ENCODE measurements at places on chromosomes 3 and 15. TPM values are rescaled to one million over a fixed set of nuclear protein-coding genes. Genes with fewer than 3 reads are reported as not detected.

Gene ABI3BP
- 0.32 TPM for total RNA-seq

Gene CACNA2D3
- total RNA-seq: not detected

Gene CHRFAM7A
- total RNA-seq: not detected

Gene ACTRT3
- total RNA-seq: 0.19 TPM

Gene IMP3
- total RNA-seq: 66.5 TPM

Gene XCR1
- not detected for total RNA-seq

Gene CPN2
- not detected for total RNA-seq

Gene SUSD5
- total RNA-seq: not detected

GRCh38 chr15:51030649-51031316 lies 63.9 kb downstream of the TNFAIP8L3 start:
- DNase-seq: no peak

DNA sequence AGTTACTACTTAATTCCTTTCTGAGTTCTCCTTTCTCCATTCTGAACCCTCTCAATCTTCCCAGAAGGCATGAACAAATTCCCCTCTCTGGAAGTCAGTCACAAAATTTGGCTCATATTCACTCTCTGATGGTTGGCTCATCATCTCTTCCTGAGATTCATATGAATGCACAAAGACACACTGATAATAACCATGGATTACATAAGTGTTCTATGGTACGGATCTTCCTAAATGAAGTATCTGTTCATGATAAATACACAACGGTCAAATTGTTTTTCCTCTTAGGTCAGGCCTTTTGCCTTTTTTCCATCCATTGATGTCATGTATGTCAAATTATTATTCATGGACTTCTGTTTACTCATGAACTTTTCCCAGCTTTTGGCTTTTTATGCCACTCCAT lies 162.6 kb downstream of the P2RY1 start:
- DNase-seq: no peak

DNA sequence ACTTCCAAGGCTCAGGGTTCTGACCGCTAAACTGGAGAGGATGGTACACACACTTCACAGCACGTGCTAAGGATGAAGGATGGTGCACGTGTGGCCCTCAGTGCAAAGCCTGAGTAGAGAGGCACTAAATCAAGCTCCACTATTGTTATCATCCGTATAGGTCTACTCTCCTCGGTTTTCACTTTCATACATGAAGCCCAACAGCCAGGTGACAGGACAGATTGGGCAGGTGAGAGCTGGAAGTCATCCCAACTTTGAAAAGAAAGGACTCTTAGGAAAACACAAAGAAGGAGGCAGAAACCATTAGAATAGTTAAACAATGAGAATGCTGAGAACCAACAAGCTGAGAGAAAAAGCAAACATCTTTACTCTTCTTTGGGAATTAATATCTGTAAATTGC lies 21.1 kb downstream of the MAGI1 start:
- DNase-seq: no peak

DNA sequence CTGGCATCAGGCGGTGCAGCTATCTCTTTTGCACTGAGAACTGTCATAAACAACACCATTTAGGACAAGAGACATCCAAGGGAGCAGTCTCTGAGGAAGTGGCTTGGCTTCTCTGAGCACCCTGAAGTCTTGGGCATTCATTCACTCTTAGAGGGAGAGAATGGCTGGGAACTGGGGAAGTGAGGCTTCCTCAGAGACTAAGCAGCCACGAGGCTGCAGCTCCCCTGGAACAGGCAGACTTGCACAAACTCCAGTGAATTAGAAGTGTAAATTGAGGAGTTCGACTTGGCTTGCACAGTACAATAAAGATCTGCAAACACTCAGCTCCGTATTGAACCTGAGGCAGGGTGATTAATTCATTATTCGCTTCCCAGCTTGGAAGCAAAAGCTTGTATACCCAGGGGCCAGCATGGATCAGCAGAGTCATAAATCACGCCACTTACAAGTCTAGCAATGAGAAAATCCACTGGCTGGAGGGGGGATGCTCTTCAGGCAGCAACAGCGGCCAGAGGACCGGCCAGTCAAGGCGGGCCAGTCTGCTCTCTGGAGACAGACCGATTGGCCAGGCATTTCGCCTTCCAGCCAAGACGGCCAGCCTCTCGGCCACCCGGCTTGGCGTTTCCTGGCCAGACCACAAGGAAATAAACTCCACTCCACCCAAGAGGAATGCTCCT lies 118.8 kb upstream of the ADPGK start:
- DNase-seq: no peak

DNA sequence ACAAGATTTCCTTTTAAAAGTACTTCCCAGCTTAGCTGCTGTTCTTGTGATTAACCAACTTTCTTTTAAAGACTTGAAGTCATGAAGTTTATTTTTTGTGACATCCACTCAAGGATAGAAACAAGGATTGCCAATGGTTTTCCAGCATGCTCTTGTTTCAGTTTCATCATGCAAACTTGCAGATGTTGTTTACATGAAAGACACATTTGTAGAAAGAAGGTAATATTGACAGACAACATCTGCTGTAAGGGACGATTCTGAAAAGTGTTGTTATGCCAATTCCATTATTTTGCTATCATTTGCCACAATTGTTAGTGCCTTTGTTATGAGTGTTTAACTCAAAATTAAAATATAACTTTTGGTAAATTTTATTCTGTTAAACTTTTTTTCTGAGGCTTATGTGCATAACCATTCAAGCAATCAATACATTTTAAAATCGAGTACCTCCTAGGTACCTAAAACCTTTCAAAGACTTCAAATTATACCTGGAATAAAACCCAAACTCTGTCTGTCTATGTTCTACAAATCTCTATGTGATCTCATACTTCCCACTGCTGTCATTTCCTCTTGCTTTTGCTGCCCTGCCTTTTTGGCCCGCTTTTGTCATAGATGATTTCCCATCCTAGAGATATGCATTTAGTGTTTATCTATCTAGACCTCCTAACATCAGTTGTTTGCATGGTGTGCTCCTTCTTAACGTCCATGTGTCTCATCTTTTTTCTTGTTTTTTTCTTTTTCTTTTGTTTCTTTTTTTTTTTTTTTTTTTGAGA lies 630.4 kb downstream of the NR2F2 start:
- DNase-seq: no peak

GRCh38 chr3:177039490-177040274 lies 157.6 kb downstream of the TBL1XR1 start:
- DNase-seq: no peak

GRCh38 chr3:125319765-125320164 lies 55.4 kb downstream of the ZNF148 start:
- no peak for DNase-seq

DNA sequence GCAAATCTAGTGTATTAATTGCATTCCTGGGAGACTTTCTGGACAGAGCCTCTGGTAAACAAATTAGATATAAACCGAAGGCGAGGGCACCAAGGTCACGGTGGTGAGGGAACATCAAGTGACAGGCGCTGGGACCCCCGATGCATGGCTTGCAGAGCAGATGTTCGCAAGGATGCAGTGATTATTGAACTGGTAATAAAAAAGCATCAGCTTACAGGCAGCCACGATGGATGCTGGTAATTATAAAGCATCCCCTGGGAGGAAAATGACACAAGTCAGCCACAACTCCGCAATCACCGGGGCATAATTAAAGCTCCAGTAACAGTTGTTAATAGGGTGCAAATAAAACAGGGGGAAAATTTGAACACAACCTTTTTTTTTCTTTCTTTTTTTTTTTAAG lies 231.1 kb upstream of the DPH6 start:
- no peak for DNase-seq

DNA sequence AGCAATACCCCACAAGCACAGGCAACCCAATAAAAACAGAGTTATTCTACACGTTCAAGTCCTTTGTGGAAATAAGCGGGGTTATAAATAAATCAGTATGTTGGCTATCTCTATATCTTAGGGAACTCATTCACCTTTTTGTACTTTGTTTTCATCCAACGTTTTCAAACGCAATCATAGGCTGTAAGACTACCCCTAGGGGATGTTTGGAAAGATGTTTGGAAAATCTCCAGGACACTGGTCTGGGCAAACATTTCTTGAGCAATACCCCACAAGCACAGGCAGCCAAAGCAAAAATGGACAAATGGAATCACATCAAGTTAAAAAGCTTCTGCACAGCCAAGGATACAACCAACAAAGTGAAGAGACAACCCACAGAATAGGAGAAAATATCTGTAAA lies 70.1 kb downstream of the CLDN11 start:
- no peak for DNase-seq

DNA sequence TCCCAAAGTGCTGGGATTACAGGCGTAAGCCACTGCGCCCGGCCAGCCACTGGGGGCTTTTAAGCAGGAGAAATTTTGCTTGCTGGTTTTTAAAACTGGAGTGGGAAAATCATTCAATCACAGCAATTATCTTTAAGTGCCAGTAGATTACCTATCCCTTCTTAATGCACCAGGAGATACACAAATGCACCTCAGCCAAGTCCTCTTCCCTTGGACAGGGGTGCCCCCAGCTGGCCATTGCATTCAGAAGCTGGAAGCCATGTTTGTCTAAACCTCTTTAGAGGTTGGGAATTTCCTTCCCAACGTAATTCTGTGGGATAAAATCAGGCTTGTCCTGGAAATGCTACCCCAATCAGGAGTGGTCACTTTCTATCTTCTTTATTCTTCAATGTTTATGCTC lies 26.6 kb downstream of the MIX23 start:
- no peak for DNase-seq

DNA sequence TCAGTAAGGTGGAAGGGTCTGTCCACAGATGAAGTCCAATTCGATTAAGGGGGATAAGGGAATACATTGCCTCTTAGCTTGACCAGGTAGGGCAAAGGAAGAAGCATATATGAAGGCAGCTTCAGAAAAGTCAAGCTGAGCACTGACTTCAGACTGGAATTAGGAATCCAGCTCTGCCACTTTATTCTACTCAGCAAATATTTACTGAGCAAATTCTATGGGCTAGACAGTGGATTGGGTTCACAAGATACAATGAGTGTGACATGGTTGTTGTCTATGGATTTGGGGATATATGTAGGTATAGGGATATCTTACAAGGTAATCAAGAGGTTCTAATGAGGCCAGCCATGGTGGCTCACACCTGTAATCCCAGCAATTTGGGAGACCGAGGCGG lies 526 bp downstream of the ADIPOQ start:
- DNase-seq: no peak

DNA sequence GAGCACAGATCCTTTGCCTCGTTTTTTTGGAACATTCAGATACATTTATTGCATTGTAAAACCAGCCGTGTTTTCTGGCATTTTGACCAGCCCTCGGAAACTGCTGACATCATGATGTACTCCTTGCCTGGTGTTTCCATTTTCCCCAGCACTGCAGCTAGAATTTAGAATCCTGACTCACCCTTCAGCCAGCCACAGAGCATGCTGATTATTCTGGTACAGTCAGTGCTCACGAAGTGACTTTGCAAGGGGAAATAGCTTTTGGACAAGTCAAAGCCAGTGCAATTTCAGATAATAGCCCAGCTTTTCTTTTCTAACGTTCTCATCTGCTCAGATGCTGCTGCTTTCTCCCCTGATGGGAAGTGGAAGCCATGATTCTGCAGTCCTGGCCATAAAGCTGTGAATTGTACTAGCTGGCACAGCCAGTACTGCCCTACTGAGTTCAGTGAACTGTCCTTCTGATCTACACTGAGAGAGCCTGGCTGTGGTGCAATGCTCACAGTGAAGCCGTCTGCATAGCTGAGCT lies 12.1 kb upstream of the CNBP start:
- DNase-seq: no peak

GRCh38 chr3:153163756-153164550 lies 1.9 kb downstream of the RAP2B start:
- no peak for DNase-seq

- DNase-seq: no peak
Measured at GRCh38 chr15:43237842-43238470, 17.1 kb upstream of the EPB42 start.

DNA sequence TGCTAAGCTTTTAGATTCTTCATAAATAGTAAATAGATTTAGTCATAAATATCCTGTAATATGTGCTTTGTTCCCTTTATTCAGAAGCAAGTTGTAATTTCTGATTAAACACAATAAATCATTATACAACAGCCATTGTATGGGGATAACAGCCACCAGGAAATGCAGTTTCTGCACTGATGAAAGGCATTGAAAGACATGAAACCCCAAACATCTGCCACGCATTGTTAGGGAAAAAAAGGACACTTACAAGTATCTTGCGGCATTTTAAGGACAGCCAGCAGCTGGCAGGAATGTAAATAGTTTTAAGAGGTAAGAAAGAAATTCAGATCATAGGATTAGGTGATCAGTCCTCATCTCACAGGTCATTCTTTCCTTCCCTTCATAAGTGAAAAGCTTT lies 801.1 kb upstream of the LMCD1 start:
- DNase-seq: no peak

GRCh38 chr3:12470111-12470510 lies 14.2 kb upstream of the TSEN2 start:
- no peak for DNase-seq

- no peak for DNase-seq
Measured at GRCh38 chr15:82750831-82751180, 41.1 kb upstream of the AP3B2 start.

DNA sequence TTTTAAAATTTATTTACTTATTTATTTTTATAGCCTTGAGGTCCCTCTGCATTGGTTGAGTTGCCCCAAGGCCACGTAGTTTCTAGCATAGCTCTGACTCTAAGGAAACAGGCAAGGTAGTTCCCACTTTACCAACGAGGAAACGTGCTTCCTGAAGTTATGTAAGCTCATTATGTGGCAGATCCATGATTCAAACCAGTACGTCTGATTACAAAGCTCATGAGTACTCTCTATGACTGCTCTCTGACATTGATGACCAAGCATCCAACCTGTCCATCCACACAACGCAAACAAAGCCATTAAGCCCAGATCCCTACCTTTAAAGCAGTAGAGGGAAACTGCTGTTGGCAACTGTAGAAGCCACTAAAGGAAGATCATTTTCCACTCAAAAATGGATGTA lies 25.6 kb downstream of the WWTR1 start:
- DNase-seq: no peak

DNA sequence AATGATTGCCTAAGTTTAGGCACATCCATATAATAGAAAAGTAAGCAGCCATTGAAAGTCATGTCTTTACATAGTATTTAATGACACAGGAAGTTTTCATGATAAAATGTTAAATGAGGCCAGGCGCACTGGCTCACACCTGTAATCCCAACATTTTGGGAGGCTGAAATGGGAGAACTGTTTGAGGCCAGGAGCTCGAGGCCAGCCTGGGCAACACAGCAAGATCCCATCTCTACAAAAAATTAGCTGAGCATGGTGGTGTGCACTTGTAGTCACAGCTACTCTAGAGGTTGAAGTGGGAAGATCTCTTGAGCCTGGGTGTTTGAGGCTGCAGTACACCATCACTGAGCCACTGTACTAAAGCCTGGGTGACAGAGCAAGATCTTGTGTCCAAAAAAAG lies 59.4 kb downstream of the SETMAR start:
- no peak for DNase-seq

- DNase-seq: no peak
Measured at GRCh38 chr3:183731611-183732010, 34.0 kb downstream of the YEATS2 start.

Measured in activated naive CD4-positive, alpha-beta T cell treated with anti-CD3 and anti-CD28 coated beads, Interleukin-2, amount 50 U/mL, for 72 hours (primary cell).